ENCODE measurements at places on chromosomes 6 and 20.

DNA sequence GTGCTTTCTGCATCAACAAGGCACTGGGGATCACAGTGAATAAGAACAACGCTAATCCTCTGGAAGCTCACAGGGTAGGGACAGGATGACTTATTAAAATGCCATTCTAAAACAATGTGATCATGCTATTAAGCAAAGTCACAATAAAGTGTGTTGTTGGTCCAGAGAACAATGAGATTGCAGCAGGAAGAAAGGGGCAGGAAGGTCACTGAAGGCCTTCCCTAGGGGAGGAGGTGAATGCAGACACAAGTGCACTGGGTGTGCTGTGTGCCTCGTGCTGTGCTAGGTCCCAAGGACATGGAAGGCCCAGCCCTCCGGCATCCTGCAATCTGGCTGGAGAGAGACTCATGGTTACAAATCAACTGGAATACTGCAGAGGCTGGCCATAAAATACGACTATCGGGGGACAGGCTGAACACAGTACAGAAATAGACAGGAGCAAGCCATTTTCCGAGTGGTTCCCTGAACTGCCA is 55.7 kb downstream of the LYRM4 start:
- DNase-seq: peak; percentile 56

DNA sequence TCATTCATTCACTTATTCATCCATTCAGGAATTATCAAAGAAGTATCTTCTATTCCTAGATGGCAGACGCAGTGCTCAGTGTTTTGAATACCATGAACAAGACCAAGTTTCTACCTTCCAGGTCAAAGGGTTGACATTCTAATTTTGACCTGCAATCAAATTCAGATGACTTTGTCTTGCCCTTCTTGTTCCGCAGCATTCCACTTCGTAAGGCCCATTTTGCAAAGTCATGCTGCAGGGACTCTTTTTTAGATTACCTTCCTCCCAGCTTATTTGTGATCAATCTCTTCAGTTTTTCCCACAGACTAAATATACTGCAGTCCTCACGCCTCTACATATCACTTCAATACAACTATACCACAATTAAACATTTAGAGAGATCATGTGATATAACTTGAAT is 7.1 kb upstream of the TAAR1 start:
- no peak for DNase-seq

DNA sequence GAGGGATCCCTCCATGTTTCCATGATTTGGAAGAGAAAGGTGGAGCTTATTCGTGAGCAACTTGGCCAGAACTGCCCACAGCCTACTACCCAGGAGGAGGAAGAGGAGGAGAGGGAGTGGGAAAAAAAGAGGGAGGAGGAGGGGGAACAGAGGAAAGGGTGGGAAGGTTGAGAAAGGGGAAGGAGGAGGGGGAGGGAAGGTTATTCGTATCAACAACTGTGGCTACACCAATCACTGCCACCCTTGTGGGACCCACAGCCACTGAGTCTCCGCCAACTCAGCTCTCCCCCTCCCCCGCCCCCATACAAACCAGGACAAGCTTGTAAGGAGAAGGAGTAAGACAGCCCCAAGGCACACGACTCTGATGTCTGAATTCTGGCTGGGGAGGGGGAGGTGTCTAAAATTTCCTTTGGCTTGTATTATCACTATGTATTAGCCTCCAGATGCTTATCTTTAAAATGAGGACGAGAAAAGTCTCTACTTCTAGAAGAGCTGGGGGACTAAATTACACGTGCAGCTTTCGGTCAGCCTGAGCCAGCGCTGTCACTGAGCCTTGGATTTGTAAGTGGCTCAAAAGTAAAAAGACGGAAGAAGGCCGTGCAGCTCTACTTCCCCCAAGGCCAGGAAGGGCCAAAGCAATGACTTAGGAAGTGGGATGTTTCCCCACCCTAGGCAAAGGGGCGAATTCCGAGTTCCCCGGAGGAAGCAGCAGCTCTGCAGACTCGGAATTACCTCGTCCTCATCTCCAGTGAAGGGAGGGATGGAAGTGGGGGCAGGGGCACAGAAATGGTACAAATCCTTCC is 1.0 kb downstream of the FKBP1A start:
- no peak for DNase-seq

GRCh38 chr6:34908194-34908593 is 19.1 kb downstream of the ANKS1A start:
- DNase-seq: no peak

DNA sequence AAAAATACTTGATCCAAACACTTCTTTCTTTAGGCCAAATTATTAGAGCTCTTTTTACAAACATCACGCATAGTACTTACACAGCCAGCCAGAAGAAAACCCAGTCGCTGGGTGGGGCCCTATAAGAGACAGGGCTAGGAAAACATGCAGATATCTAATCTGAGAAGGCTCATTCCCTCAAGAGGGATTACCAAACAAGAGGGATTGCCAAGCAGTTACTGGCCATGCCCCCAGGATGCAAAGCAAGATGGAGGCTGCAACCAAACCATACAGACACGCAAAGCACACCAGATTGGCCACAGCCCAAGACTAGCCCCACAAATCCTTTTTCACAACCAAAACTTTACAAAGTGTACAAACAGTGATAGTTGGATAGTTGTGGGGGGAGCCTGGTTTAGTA is 1235.4 kb upstream of the GJE1 start:
- DNase-seq: no peak

GRCh38 chr6:138931660-138932059 is 56.4 kb downstream of the REPS1 start:
- DNase-seq: no peak

DNA sequence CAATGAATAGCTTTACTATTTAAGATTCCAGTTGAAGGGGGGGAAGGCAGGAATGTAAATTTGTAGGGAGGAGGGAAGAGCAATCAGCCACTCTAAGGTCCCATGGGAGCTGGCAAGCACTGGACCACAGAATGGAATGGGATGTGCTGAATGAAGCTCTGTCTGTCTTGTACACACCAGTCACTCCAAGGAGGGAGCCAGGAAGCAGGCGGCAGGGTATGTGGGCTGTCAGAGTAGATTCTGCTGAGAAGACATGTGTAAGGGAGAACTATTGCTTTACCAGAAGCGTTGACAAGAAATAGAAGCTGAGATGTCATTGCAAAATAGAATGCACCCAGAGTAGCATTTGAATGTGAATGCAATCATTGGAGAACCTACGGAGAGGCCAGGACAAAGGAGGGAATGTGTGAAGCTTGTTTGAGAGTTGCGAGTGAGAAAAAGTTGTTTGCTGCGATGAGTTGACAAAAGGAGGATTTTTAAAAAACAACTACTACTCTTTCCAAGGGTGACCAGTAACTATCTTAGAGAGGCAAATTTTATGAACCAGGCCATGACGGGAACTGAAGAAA is 25.2 kb upstream of the PDE7B start:
- DNase-seq: no peak

DNA sequence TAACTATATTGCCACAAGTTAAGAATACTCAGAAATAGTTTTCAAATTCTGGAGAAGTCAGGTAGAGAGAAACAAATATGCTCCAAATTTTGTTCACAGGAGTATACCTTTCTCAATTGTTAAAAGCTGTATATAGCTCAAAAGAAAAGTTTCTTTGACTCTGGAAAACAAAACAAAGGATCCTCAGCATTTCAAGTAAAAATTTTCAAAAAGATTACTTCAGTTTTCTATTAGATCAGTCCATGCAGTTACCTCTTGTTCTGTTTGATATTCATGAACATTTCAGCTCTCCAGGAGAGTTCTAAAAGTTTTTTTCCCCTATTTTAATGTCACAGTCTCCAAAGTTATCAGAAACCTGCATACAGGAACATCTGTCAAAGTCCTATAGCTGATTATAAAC is 30.4 kb upstream of the ENTPD6 start:
- no peak for DNase-seq

- no peak for DNase-seq
Observed at GRCh38 chr6:63640062-63640461, 4.5 kb downstream of the PHF3 start.

DNA sequence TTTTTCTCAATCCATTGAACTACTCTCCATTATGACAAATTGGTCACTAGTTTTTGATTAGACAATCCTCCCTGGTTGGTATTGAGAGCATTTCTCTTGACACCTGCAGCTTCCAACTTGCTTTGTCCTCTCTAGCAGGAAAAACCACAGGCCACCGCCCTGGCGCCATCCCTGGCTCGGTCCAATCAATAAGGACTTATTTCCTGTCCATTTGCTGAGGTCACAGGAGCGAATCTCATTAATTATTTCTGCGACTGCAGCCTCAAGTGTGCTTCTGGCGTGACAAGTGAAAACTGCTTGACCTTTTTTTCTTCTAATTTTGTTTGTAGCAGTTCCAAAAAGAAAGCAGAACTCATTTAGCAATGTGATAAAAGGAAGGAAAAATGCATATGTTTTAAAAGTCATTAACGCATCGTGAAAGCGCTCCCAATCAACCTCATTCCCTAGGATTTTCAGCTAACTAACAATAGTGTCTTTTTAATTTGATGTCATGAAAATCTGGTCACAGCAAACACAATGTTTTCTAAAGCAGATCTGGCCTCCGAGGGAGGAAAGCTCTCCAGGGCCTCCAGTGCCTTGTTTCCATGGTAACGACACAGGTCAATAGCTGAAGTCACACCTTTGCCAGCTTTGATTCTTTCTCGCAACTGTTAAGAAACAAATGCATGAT is 39.0 kb upstream of the BEND3 start:
- DNase-seq: no peak

DNA sequence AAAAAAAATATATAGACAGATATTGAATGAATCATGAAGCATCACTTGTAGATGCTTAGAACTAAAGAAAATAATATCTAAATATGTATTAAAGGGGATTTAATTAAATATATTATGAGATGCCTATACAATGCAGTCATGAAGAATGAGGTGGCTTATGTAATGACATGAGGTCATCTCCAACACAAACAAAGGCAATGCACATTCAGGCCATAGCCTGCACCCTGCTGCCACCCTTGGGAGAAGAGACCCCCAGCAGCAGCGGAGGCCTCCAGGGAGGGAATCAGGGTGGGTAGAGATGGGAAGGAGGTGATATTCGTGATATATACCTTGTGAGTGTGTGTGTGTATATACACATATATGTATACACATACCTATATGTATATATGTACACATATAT is 26.4 kb upstream of the SSTR4 start:
- no peak for DNase-seq

GRCh38 chr6:32668226-32668747 is 1.8 kb upstream of the HLA-DQB1 start:
- DNase-seq: peak; percentile 41

DNA sequence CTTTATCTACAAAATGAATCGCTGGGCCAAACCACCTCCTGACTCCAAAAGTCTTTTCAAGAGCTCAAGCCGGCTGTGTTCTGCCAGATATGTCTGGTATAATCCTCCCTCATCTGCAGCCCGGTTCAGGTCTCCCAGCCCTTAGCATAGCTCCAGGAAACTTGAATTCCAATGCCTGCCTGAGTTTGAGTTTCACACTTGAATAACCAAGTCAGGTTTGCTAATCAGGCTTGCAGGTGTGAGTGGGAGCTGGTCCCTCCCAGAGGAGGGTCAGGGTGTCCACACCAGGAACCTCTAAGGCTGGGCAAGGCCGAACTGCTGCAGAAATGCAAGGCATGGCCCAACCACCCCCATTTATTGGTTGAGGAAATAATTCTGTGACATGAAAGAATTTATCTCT is 96.6 kb downstream of the TMEM242 start:
- peak; percentile 51 for DNase-seq

DNA sequence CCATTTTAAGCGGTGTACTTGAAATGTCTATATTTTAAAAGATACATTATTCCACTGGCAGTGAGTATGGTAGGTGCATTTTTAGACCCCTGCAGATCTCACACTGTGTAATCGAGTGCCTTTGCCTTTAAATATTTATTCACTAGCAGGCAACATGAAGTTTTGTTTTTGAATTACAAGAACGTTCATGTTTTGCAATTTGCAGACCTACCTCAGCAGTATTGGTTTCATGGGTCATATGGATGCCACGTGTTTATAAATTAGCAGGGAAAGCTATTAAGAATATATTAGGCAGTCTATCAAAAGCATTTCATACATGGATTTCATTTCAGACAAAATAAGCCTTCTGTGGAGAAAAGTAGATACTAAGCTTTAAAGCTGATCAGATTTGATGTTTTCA is 7.2 kb downstream of the MAP3K4 start:
- DNase-seq: no peak

DNA sequence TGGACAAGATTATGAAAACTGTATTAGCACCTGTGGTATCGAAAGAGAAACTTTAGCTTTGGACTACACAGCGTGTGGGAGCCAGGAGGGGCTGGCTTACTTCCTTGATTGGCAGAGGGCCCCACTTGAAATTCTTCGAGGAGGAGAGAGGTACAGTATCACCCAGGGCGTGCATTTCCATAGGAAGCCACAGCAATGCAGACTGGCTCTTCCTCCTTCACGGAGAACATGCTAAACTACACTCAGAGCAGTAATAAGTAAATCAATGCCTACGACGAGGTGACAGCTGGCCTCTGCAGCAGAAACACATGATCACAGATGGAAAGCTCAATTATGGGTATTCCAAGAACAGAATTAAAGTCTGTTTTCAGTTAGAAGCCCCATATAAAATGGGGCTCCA is 44.2 kb downstream of the MYLK4 start:
- DNase-seq: no peak

DNA sequence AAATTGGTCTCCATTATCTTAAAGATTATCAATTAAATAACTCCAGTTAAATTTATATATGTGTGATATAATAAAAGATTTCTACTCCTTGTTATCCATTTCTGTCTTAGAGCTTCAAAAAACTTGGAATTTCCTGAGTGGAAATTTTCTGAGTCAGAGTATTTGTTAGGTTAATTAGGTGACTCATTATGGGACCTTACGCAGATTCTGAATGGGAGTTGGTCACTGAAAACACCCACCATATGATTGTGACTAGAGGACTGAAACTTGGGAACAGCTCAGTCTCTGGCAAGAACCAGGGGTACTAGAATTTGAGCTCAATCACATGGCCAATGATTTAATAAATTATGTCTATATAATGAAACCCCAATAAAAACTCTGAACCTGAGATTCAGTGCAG is 125.4 kb upstream of the HMGCLL1 start:
- no peak for DNase-seq

DNA sequence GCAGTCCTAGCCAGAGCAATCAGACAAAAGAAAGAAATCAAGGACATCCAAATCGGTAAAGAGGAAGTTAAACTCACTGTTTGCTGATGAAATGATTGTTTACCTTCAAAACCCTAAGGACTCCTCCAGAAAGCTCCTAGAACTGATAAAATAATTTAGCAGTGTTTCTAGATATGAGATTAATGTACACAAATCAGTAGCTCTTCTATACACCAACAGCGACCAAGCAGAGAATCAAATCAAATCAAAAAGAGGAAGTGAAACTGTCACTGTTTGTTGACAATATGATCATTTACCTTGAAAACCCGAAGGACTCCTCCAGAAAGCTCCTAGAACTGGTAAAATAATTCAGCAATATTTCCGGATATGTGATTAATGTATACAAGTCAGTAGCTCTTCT is 21.7 kb downstream of the SERPINB9 start:
- DNase-seq: no peak

DNA sequence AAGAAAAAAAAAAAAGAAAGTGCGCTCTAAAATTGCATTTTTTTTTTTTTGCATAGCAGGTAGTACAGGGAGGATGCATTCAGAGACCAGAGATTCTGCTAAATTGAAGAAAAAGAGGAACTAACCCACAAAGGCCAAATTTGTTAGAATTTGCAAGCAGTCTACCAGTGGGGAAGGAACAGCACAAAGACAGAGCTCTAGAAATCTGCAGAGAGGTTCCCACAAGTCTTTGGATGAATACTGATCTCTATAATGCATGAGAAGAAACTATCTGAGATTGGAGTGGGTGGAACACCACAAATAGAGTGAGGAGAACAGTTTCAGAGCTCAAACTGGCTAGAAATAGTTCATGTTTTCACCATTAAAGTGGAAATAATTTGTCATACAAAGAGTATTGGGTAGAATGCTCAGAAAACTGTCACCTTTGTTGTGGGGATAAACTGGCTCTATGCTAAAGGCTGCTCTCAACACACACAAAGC is 79.6 kb upstream of the AHI1 start:
- no peak for DNase-seq

Data from right cardiac atrium (tissue), 5 donors.